ENCODE measurements at places on chromosomes 7 and 10.

DNA sequence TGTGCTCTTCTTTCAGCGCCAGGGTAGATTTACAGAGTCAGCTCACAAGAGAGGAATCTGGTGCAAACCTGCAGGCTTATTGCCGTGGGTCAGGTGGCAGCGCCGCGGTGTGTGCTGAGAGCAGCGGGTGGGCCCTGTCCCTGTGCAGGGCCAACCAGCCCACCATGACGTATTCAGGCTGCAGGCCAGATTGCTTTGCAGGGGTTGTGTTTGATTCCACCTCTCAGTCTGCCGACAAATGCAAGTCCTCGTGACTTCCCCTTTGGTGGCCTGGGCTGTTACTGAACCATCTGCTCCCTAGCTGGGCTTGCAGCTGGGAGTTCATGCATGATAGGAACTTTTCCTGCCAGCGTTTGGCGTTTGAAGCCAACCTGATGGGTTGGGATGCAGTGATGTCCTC is 66.7 kb upstream of the LEP start:
- no peak for DNase-seq

- DNase-seq, result no peak
Observed at GRCh38 chr10:72334825-72335393, 19.8 kb downstream of the DNAJB12 start.

- DNase-seq, result no peak
Observed at GRCh38 chr7:117672453-117672852, 192.6 kb downstream of the CFTR start.

DNA sequence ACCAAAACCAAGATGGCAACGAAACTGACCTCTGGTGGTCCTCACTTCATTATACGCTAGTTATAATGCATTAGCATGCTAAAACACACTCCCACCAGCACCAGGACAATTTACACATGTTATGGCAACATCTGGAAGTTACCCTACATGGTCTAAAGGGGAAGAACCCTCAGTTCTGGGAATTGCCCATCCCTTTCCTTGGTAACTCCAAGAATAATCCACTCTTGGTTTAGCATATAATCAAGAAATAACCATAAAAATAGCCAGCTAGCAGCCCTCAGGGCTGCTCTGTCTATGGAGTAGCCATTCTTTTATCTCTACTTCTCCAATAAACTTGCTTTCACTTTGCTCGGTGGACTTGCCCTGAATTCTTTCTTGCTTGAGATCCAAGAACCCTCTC is 191.1 kb downstream of the DOCK4 start:
- DNase-seq, result no peak

GRCh38 chr10:43138757-43139241 is 554 bp downstream of the CSGALNACT2 start:
- DNase-seq, result peak; percentile 18

- no peak for DNase-seq
Observed at GRCh38 chr10:76415554-76415953, 984.1 kb downstream of the LRMDA start.

- no peak for DNase-seq
Observed at GRCh38 chr10:113820507-113820906, 33.4 kb downstream of the DCLRE1A start.

- DNase-seq, result no peak
Observed at GRCh38 chr10:16562891-16563290, 41.2 kb upstream of the C1QL3 start.

DNA sequence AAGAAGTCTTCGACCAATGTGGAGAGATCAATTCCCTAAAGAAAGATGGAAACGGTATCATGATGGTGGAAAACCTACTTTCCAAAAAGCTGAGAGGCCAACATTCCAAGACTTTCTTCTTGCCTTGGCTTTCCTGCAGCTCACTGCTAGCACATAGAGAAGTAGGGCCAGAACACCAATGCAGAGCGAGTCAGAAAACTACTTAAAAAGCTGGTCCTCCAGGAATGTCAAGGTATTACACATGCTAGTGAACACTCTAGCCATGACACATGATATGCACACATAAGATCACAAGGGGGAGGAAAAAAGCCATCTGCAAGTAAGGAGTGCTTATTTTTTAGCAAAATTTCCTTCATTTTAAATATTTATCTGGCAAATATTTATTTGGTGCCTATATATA is 22.7 kb downstream of the GPAM start:
- DNase-seq, result no peak

DNA sequence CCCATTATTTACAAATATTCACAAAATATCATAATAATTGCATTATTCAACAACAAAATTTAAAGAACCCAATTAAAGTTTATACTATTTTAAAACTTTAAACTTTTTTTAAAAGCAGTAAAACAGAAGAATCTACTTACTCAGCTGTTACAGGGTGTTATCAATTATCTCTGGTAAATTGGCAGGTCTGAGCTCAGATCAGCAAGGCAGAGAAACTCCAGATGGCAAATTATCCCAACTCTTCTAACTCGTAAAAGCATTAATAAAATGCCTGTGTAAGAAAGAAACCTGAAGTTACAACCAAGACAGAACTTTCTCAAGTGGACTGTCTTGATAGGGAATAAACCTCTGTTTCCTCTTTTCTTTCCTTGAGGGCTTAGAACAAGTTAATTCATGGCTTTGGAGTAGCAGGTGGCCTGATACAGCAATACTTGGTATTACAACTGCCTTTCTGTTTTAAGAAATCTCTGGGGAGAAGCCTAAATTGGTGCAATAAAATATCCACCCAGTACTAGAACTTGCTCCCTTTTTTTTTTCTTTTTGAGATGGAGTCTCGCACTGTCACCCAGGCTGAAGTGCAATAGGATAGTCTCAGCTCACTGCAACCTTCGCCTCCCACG is 275.3 kb upstream of the MKLN1 start:
- DNase-seq, result no peak

DNA sequence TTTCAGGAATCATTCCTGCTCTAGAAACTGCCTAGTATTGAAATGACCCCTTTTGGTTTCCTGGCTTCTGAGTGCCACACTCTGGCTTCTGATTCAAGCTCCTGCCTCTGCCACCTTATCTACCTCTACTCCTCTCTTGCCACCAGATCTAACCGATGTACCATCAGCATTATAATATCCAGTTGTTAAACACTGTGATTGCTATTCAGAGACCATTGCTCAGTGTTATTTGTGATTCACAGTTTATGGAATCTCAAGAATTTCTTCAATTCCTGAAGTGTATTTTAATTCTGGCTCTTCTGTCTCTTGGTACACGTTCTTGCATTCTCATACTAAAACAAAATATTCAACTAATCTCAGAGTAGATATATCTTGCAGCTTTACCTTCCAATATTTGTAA is 88.7 kb downstream of the DYNC1I1 start:
- no peak for DNase-seq

DNA sequence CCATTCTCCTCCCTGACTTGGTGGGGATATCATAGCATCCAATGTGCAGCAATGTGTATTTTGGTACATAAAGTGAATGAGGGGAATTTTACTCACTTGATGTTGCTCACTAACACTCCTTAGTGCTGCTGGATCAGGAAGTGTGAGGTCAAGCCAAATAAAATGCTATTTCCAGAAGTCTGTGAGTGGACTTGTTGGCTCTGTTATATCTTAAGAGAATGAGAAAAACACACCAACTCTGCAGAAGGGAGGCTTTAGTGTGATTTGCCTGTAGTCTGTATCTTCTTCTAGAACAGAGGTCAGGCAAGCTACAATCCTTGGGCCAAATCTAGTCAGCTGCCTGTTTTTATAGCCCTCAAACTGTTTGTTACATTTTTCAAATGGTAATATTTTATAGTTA is 154.3 kb downstream of the POLR1F start:
- DNase-seq, result no peak

- DNase-seq, result no peak
Observed at GRCh38 chr10:63720072-63720537, 198.9 kb downstream of the REEP3 start.

GRCh38 chr7:56007167-56007652 is 42.8 kb downstream of the NIPSNAP2 start:
- DNase-seq, result no peak

DNA sequence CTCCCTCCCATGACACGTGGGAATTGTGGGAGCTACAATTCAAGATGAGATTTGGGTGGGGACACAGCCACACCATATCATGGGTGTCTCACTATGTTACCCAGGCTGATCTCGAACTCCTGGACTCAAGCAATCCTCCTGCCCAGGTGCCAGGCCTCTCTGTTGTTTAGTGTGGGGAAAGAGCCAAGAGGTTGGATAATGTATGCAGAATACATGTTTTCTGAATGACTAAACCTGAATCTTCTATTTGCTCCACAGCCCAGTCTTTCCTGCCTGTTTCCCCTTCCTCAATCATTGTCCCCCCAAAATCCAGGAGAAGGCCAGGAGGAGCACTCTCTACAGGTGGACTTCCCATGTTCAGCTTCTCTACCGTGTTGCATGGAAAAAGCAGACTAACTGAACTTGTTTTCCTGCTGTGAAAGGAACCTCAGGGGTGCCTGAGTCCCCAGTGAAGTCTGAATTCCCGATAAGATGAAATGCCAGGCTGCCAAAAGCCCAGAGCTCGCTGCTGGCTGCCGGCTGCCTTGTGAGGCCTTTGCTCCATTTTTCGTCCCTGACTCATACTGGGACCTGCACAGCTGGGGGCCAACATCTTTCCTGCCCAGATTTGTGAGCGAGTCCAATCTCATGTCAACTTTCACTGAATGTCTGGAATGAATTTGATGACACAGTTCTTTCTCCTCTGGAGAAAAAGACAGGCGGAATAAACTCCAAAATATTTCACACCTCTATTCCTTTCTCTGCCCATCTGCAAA is 588.0 kb downstream of the CALN1 start:
- peak; percentile 56 for DNase-seq

DNA sequence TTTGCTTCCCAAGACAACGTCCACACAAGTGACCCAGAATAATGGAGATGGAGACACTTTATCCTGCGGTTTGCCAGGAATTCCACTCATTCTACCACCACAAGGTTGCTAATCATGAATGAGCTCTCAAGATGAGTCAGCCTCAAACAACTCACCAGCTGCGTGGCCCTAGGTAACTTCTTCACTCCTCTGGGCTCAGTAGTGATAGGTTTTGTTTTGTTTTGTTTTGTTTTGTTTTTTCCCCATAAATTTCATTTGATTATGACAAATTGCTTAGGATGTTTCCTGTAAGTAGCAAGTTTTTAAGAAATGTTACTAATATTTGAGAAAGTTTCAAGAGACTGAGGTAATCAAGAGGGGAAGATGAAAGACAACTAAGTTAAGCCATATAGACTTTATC is 286.8 kb downstream of the PARD3 start:
- DNase-seq, result peak; percentile 82

DNA sequence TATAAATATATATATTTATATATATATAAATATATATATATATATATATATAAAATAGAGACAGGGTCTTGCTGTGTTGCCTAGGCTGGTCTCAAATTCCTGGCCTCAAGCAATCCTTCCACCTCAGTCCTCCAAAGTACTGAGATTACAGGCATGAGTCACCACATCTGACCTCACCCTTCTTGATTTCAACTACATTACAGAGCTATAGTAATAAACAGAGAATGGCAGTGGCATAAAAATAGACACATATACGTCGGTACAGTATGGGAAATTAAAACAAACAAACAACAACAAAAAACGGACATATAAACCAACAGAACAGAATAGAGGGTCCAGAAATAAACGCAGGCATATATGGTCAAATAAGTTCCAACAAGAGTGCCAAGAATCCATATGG is 77.6 kb upstream of the PPP1R3A start:
- DNase-seq, result no peak

DNA sequence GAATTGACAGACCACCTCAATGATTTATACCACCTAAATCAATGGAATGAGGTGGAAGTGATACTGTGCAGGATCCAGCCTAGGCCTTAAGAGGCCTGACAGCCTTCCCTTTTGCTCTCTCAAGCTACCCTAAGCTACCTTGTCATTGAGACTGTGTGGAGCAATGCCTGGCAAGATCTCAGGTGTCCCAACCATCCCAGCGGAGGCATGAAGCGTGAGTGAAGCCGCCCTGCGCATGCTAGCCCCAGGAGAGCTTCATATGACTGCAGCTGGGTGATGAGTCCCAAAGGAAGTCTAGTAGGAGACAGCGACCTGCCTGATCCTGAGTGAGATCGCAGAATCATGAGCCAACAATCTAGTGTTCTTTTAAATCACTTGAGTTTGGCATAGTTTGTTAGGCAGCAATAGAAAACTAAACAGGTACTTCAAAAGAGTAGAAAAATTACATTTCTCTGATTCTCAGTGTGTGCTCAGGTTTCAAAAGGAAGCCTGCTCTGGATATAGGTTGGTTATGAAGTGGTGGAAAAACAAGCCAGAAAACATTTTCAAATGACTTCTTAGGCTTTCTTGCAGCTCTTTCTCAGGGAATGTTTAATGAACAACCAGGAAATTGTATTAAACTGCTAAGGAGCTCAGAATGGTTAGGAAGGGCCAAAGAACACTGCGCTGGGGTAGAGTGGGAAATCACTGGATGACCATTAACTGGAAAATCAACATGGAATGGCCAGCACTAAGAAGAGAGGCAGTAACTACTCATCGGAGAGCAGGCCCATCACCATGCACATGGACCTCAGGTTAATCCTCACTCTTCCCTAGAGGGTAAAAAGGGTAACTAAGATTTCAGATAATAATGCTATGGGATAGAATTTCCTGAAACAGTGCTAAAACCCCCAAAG is 535.2 kb downstream of the PHTF2 start:
- DNase-seq, result no peak

GRCh38 chr7:45105588-45106188 is 5.8 kb downstream of the TBRG4 start:
- no peak for DNase-seq

DNA sequence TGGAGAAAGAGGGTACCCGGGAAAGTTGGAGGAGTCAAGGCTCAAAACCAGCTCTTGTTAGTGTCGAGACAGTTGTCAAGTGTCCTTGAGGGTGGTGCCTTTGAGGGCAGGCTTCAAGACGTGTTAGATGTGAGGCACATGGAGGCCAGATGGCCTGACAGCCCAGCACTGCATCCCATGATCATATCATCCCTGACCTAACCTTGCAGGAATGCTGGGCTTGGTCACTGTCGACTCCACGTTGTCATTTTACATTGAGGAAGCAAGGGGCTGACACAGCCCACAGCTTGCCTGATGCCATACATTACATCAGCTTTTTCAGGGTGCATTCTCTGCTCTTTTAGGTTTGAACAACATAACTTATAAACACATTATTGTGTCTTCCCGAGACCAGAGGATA is 114.1 kb downstream of the ABCA13 start:
- DNase-seq, result peak; percentile 13

DNA sequence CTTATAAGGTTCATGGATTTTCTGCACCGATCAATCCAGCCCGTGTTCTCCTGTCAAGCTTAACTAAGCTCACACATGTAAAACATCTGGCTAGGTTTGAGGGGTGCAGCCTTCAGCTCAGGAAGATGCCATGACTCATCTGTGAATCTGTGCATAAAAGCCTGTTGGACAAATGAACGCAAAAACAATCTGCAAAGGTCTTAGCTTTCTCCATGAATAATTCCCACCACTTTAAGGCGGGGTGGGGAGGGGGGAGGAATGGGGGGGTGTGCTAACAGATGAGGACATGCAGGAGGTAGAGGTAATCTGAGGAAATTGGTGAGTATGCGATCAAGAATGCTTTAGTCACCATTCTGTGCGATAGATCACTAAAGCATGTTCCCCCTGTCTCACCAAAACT is 4.8 kb downstream of the DOCK4 start:
- DNase-seq, result no peak

Data from MG63 (cell line).